ENCODE measurements at places on chromosomes 11 and 22. TPM values are rescaled to one million over a fixed set of nuclear protein-coding genes. Genes with fewer than 3 reads are reported as not detected.

The NLRP14 gene
- total RNA-seq = 0.08 TPM

The C11orf97 gene
- total RNA-seq = not detected

The TSGA10IP gene
- not detected for total RNA-seq

The FXYD2 gene
- total RNA-seq = not detected

The ZNF215 gene
- total RNA-seq = 5.5 TPM

The DTX4 gene
- total RNA-seq = 0.95 TPM

The PHF21A gene
- 15.3 TPM for total RNA-seq

The MRGPRE gene
- total RNA-seq = not detected

The FOLH1 gene
- total RNA-seq = 7.0 TPM

The RAB36 gene
- 0.29 TPM for total RNA-seq

The TEAD1 gene
- total RNA-seq = 55.0 TPM

Data from SK-MEL-5 (cell line).